ENCODE measurements at places on chromosomes 7 and 10.

DNA sequence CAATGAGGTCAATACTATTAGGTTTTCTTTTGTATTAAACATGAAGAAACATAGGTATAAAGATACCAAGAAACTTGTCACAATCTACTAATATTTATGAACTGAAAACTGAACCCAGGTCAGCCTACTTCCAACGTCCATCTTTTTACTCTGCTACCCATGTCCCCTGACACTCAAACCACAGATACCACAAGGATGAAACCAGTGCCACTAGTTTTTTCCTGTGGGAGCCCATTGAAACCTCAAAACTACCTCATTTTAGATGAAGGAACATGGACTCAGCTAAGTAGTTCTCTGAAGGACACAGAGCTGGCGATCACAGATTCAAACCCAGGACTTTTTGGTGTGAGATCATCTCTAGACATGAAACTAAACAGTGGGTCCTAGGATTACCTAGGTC lies 6.8 kb downstream of the TET1 start:
- no peak for DNase-seq

- no peak for DNase-seq
These were observed 873.9 kb downstream of the GRID1 start for GRCh38 chr10:85492684-85493083.

DNA sequence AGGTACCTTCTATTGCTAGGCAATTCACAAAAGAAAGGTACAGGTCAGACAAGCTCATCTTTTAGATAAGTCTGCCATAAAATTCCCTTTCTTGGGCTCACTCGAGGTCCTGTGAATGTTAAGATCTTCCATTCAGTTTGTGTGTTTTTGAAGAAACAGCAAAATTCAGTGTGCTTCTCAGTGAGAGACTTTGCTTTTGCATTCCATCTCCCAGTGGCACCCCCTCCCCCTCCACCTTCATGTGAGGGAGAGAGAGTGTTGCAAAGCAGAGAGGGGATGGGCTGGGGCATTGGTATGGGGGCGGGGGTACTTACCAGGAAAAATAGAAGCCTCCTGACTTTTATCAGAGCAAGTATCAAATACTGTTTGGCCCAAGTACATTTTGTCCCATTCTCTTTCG lies 3.8 kb upstream of the TECTB start:
- peak; percentile 20 for DNase-seq

GRCh38 chr10:31353574-31353973 lies 34.6 kb downstream of the ZEB1 start:
- DNase-seq, result peak; percentile 70

DNA sequence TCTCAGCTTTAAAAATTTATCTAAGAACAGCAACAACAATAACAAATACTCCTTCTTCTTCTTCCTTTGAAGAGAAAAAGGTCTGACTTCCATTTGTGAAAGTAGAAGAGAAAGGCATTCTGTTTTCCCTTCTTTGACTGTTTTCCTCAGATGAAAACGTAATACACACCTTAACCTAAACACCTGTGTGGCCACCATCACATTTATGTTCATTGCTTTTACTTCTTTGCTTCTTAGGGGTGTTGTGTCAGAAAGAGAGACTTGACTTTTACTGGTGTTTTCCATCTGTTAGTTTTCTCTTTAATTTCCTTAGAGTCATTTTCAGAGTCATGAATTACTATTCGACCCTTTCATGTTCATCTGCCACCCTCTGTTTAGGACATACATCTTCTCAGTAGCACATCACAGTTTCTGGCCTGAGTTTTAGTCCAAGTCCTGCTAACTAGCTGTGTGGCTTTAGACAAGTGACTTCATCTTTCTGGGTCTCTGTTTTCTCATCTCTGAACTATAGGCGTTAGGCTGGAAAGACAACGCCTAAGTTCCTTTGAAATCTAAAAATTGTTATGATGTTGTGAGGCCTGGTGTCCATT lies 283.8 kb downstream of the GATA3 start:
- DNase-seq, result no peak

- DNase-seq, result no peak
These were observed 47.3 kb downstream of the C10orf105 start for GRCh38 chr10:71671994-71672946.

DNA sequence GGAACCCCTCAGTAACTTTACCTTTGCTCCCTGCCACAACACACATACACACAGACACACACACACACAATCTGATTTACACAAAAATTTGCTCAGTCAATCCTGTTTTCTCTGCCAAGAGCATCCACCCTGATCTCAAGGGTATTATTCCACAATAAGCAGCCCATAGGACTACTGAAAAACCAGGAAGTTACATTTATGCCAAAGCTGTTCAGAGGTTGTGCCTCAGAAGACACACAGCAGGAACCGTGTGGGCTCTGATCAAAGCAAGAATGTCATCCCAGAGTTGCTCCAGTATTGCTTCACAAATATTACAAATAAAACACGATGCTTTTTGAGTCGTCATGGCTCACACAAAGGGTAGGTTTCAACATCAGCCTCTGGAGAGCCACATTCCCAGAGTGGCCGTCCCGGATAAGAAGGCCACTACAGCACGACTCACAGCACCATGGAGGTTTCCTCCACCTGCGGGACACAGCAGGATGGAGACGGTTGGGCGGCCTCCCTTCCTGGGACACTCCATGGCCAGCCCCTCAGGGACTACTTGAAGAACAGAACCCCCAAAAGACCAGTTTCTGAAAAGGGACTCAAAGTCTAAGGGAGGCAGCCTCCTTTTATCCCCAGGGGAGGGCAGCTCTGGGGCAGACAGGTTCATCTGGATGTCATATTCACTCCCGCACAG lies 1.6 kb downstream of the AIFM2 start:
- peak; percentile 66 for DNase-seq

Measured in fibroblast of skin of right quadriceps (primary cell).